Effector memory CD8-positive, alpha-beta T cell (primary cell): ENCODE measurements at places on chromosomes 12 and 14.

GRCh38 chr12:72197790-72198189, 74.4 kb upstream of the TRHDE start:
- no peaks in the 10 kb centered on the region for H3K4me1 ChIP-seq
- DNase-seq, result no peak
- no peak overlapping the region for H3K4me3 ChIP-seq
- H3K27ac ChIP-seq, result no peak overlapping the region
- no peaks in the 10 kb centered on the region for H3K36me3 ChIP-seq

- H3K4me1 ChIP-seq, result no peaks in the 10 kb centered on the region
- no peak for DNase-seq
- H3K27me3 ChIP-seq, result peaks cover 32% of the 10 kb centered on the region
- no peaks in the 10 kb centered on the region for H3K36me3 ChIP-seq
- H3K27ac ChIP-seq, result no peak overlapping the region
Measured at GRCh38 chr14:56854325-56854724, 44.0 kb upstream of the OTX2 start.

DNA sequence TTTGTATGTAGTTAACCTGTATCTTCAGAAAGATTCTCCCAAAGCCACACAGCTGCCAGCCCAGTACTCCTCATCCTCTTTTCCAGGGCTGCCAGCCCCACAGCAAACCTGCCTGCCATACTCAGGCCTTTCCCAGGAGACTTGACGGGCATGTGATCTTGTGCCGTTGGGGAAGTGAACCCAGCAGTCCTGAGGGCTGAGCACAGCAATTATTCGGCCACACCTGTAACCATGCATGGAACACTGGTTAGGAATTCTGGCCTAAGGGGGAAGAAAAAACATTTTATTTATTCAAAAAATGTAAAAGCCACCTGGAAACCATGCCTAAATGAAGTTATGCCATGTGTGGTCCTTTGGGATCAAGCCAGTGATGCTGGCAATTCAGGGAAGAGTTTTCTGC, 145.3 kb downstream of the GRIN2B start:
- no peak overlapping the region for H3K4me3 ChIP-seq
- H3K27ac ChIP-seq, result no peak overlapping the region
- no peaks in the 10 kb centered on the region for H3K27me3 ChIP-seq
- H3K36me3 ChIP-seq, result no peaks in the 10 kb centered on the region
- no peaks in the 10 kb centered on the region for H3K4me1 ChIP-seq

- no peak for DNase-seq
- H3K4me3 ChIP-seq, result no peak overlapping the region
- peaks cover 6% of the 10 kb centered on the region for H3K36me3 ChIP-seq
- no peaks in the 10 kb centered on the region for H3K4me1 ChIP-seq
Measured at GRCh38 chr14:75430116-75430515, 2.3 kb downstream of the JDP2 start.

GRCh38 chr14:93906341-93907329, 20.5 kb upstream of the FAM181A start:
- H3K36me3 ChIP-seq, result peaks cover 2% of the 10 kb centered on the region
- no peaks in the 10 kb centered on the region for H3K4me1 ChIP-seq
- H3K27ac ChIP-seq, result no peak overlapping the region
- no peak overlapping the region for H3K4me3 ChIP-seq
- DNase-seq, result peak; percentile 41

DNA sequence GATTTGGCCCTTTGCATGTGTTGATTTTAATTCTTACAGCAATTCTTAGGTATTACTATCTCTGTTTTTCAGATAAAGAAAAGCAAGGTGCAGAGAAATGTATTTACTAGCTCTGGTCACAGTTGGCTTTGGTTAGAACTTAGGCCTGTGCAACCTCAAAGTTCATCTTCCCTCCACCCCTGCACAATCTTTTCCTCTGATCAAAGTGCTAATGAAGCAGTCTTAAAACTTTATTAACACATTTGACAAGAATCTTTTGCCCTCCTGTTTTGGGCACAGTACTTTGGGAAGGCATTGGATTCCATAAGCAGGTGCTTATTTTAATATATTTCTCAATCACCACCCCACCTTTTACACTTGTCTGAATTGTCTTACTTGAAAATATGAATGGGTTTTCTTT, 2.7 kb downstream of the IRAK4 start:
- H3K27me3 ChIP-seq, result no peaks in the 10 kb centered on the region
- H3K4me1 ChIP-seq, result peaks cover 52% of the 10 kb centered on the region
- H3K27ac ChIP-seq, result no peak overlapping the region
- H3K4me3 ChIP-seq, result peak overlapping the region; percentile 31

GRCh38 chr14:85423889-85424288, 106.1 kb upstream of the FLRT2 start:
- no peaks in the 10 kb centered on the region for H3K4me1 ChIP-seq
- no peak overlapping the region for H3K4me3 ChIP-seq
- H3K27me3 ChIP-seq, result no peaks in the 10 kb centered on the region
- no peaks in the 10 kb centered on the region for H3K36me3 ChIP-seq
- no peak for DNase-seq
- H3K27ac ChIP-seq, result no peak overlapping the region

DNA sequence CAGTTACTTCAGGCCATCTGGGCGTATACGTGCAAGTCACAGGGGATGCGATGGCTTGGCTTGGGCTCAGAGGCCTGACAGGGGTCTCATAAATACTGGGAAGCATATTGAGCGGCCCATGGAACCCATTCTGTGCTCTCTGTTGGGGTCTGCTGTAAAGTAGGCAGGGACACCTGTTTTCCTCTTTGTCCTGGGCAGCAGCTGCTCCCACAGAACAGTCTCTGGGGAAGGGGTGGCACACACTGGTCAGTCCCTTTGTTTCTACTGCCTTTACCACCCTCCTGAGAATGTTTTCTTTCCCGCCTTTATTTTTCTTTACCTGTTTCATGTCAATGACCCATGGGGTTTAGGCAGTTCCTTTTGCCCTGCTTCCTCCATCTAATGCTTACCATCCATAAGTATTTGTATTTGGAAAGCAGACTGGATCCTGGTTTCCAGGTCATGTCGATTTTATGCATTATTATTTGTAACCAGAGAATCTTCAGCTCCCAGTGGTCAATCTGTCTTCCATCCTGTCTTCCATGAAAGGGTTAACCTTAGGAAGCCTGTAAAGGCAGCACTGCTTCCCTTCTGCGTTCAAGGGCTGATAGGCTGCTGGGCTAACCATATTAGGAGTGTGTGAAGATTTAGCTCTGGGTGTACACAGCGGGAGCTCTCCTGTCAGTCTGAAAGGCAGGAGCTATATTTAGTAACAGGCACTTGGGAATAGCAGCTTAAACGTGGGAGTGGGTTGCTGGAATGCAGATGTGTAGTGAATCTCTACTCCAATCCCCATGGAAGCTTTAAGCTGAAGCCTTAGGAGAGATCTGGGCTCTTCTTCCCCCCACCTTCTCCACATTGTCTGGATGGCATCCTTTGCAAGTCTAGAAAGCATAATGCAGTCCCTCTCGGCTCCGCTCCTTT, 124.0 kb downstream of the DYRK2 start:
- no peaks in the 10 kb centered on the region for H3K27me3 ChIP-seq
- no peak for DNase-seq
- H3K36me3 ChIP-seq, result no peaks in the 10 kb centered on the region

DNA sequence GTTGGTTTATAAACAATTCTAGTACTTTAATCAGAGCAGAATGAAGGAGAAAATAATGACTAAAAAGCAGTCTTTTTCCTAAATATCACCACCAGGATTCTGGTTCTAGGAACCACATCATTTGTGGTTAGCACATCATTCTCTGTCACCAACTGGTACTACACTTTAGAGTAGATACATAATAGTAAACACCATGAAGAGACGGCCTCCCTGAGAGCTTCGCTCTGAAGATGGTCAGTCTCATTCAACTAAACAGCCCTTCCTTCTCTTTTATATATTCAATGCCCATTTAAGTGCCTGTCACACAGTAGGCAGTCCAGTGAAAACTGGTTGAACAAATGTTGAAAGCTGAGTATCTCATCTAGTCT, 10.9 kb downstream of the SLC38A2 start:
- H3K4me3 ChIP-seq, result no peak overlapping the region
- peaks cover 24% of the 10 kb centered on the region for H3K4me1 ChIP-seq
- H3K27me3 ChIP-seq, result no peaks in the 10 kb centered on the region
- peaks cover 93% of the 10 kb centered on the region for H3K36me3 ChIP-seq
- DNase-seq, result no peak

GRCh38 chr12:47820631-47821345, 1.1 kb upstream of the HDAC7 start:
- peaks cover 70% of the 10 kb centered on the region for H3K4me1 ChIP-seq
- peak overlapping the region; percentile 83 for H3K4me3 ChIP-seq
- peak overlapping the region; percentile 95 for H3K27ac ChIP-seq
- H3K36me3 ChIP-seq, result peaks cover 19% of the 10 kb centered on the region

GRCh38 chr14:65838565-65838964, 426.0 kb downstream of the FUT8 start:
- H3K27me3 ChIP-seq, result no peaks in the 10 kb centered on the region
- H3K27ac ChIP-seq, result no peak overlapping the region

GRCh38 chr14:87615047-87615446, 377.9 kb downstream of the GALC start:
- no peak overlapping the region for H3K4me3 ChIP-seq
- DNase-seq, result no peak
- no peaks in the 10 kb centered on the region for H3K4me1 ChIP-seq
- H3K27ac ChIP-seq, result no peak overlapping the region
- H3K27me3 ChIP-seq, result no peaks in the 10 kb centered on the region

- no peaks in the 10 kb centered on the region for H3K4me1 ChIP-seq
- no peak overlapping the region for H3K4me3 ChIP-seq
- H3K27ac ChIP-seq, result no peak overlapping the region
- H3K27me3 ChIP-seq, result no peaks in the 10 kb centered on the region
- no peaks in the 10 kb centered on the region for H3K36me3 ChIP-seq
- no peak for DNase-seq
Measured at GRCh38 chr12:16636435-16637055, 30.6 kb upstream of the LMO3 start.

GRCh38 chr14:90091393-90091792, 29.6 kb downstream of the KCNK13 start:
- no peak for DNase-seq
- no peaks in the 10 kb centered on the region for H3K36me3 ChIP-seq
- H3K27me3 ChIP-seq, result peaks cover 38% of the 10 kb centered on the region
- no peak overlapping the region for H3K27ac ChIP-seq
- no peak overlapping the region for H3K4me3 ChIP-seq
